ENCODE measurements at places on chromosomes 6 and 20.
A peak's percentile ranks its signal among the peaks of the same experiment; 100 is the strongest.

GRCh38 chr20:48783533-48784272 is 44.1 kb downstream of the PREX1 start:
- peak; percentile 23 for DNase-seq

DNA sequence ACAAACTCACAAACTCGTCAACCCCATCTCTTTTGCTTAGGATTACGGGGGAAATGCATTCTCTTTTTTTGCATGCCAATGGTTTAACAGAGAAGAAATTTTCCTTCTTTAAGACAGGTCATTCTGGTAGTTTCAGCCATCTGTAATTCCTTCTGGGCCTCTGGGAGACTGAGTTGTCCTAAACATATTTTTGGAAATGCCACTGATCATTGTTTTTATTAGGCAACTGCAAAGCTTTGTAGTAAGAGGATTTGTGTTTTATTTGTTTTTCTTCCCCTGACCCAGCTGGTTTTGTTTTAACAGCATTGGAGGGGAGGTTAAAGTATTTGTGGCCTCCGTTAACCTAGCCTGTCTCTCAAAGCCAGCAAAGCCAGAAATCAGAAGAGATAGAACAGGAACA is 73.1 kb upstream of the ISM1 start:
- no peak for DNase-seq

DNA sequence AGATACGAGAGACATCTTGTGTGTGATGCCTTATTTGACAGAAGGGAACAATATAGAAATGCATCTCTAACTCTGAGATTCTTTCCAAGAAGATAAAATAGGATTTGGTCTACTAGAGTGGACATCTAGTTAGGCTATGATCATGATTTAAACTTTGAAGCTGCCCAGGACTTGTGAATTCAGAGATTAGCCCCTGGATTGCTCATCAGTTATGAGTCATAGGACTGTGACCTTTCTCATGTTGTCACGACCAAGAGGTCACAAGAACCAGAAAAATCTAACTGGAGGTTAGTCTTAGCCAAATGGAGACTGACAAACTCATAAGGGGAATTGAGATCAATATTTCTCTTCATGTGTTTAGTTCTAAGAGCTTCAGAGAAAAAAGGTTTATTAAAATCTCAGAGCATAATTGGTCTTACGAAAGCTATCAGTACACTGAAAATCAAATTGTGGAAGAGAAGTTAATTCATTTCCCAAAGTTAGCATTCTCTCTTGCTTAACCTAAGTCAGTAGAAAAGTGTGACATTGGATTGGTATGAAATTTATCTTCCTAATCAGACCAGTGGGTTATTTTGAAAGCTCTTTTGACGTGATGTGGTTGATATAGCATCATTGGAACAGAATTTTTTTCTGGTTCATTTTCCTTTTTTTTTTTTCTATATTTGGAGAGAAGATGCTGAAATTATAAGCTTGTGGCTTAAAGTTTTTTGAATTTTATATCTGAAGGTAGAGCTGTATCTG is 245.7 kb downstream of the RNF144B start:
- peak; percentile 77 for DNase-seq

GRCh38 chr20:2986466-2986865 is 57.0 kb upstream of the GNRH2 start:
- peak; percentile 27 for DNase-seq

DNA sequence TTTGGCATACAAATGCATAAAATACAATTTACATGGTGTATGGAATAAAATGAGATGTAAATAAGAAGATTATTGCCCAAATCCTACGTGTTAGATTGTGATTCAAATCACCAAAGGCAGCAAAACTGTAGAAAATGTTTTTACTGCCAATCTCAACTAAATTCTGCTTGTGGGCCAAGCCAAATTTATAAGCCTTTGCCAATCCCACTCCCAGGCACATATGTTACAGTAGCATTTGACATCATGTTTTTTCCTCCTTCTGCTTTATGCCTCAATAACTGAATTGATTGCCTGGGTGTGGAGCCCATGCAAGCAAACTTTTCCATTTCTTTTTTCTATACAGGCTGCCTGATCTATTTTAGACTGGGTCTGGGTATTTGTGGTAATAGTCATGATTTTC is 36.3 kb upstream of the LRRC1 start:
- DNase-seq: no peak

- DNase-seq: no peak
Observed at GRCh38 chr20:19448632-19449031, 236.2 kb downstream of the SLC24A3 start.

- DNase-seq: peak; percentile 54
Observed at GRCh38 chr6:116363759-116364158, 7.0 kb upstream of the DSE start.

- no peak for DNase-seq
Observed at GRCh38 chr6:131763749-131764148, 44.1 kb upstream of the ENPP1 start.

DNA sequence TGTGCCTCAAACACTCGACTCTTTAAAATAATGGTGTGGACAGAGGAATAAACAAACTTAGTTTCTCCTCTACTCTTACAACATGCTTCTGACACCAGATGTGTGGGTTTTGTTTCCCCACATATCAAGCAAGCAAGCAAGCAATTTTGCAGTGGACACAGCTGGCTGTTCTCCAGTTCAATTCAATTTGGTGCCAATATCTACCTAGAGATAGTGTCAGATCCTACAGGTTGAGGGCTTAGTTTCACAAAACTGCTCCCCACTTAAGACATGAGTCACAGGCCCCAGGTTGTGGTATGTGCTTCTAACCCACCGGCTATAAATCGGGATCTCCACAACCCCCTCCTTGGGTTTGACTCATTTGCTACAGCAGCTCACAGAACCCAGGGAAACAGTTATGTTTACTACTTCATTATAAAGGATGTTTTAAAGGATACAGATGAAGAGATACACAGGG is 131.4 kb upstream of the TRAF3IP2 start:
- peak; percentile 80 for DNase-seq

DNA sequence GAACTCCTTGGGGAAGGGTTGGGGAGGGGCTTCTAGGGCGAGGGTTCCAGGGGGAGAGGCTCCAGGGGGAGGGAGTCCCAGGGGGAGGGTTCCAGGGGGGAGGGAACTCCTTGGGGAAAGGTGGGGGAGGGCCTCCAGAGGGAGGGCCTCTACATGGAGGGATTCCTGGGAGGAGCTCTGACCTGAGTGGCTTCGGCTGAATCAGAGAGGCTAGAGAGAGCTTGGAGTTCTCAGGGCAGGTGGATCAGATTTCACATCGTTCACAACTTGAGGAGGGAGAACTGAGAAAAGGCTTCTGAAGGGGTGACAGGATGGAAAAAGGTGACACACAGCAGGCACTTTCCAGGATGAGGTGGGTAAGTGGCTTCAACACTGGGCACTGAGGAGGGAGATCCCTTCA is 49.1 kb downstream of the DAAM2 start:
- no peak for DNase-seq

DNA sequence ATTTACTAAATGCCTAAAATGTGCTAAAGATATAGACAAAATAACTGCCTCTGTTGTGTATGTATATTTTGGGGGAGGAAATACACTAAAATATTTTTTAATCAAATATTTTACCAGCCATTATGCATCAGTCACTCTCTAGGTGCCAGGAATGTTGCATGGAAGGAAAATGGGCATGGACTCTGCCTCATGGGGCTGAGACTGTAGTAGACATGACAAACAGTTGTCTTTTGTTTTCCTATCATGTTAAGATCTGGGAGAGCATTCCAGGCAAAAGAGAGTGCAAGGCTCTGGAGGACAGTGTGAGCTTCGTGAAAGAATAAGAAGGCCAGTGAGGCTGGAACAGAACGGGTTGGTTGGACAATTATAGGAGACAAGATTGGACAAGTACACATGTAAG is 26.5 kb downstream of the HLA-DOB start:
- DNase-seq: peak; percentile 39

DNA sequence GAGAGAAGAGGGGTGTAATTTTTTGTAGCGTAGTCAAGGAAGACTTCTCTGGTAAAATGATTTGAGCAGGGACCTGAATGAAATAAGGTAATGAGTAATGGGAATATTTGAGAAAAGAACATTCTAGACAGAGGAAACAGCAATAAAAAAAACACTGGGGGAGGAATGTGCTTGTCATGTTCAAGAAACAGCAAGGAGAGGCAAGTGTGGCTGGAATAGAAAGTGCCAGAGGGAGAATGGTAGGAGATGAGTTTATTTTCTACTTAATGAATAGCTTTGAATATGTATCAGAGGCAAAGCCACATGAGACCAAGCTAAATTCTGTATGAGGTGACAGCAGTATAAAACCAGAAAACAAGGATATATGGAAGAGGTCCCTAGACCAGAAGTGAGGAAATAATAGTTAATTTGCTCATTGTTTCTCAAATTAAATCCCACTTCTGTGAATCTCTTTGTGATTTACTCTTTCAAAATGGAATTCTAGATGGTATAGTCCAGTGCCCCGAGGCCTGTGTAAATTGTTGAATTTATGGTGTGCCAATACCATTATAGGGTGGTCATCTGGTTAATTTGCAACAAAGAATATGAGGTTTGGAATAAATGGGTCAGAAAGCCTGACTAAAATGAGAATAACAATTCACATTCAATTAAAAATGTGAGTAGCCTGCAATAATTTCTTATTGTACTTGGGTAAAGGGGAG is 170.2 kb downstream of the CDKAL1 start:
- DNase-seq: no peak

- DNase-seq: no peak
Observed at GRCh38 chr6:161374971-161375873, 101.4 kb upstream of the AGPAT4 start.

DNA sequence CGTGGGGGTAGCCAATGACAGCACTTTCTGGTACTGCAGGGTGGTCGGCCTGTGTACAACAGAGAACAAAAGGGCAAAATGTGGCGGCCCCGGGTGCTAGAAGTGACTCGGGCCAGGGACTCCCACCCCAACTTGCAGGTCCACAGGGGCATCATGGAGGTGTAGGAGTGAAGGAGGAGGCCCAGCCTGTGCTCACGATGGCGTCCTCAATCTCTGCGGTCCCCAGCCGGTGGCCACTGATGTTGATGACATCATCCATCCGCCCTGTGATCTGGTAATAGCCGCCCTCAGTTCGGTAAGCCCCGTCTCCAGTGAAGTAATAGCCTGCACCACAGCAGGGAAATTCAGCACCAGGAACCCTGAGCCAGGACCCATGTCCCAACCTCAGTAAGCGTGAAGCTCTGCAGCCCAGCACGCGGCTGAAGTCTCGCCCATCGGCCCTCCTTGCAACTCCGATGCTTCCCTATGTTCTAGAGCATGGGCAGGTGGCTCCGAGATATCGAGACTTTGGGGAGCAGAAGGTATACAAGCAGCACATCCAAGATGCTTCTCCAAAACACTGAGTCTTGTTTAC is 20.2 kb upstream of the APMAP start:
- no peak for DNase-seq

- DNase-seq: peak; percentile 53
Observed at GRCh38 chr6:134198093-134198492, 119.8 kb downstream of the SGK1 start.

DNA sequence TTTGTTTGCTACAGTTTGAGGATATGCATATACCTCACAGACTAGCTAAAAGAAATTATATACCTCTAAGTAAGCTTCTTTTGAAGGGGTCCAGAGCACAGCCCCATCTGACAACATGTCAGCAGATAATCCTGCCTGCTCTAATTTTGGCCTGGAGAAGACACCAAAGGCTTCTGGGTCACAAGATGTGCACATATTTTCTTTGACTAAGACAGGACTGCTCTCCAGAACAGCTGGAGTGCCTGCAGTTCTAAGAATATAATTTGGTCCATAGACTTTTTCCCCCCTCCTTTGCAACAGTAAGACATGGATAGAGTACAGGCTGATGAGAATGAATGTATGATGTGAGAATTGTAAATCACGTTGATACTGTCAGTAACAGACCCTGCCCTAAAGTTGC is 107.9 kb upstream of the KCNK16 start:
- no peak for DNase-seq

- DNase-seq: peak; percentile 77
Observed at GRCh38 chr6:69835414-69836179, 30.8 kb upstream of the COL19A1 start.

GRCh38 chr6:154125421-154125820 is 86.4 kb downstream of the OPRM1 start:
- no peak for DNase-seq

- no peak for DNase-seq
Observed at GRCh38 chr6:136752554-136752953, 39.7 kb downstream of the MAP3K5 start.

DNA sequence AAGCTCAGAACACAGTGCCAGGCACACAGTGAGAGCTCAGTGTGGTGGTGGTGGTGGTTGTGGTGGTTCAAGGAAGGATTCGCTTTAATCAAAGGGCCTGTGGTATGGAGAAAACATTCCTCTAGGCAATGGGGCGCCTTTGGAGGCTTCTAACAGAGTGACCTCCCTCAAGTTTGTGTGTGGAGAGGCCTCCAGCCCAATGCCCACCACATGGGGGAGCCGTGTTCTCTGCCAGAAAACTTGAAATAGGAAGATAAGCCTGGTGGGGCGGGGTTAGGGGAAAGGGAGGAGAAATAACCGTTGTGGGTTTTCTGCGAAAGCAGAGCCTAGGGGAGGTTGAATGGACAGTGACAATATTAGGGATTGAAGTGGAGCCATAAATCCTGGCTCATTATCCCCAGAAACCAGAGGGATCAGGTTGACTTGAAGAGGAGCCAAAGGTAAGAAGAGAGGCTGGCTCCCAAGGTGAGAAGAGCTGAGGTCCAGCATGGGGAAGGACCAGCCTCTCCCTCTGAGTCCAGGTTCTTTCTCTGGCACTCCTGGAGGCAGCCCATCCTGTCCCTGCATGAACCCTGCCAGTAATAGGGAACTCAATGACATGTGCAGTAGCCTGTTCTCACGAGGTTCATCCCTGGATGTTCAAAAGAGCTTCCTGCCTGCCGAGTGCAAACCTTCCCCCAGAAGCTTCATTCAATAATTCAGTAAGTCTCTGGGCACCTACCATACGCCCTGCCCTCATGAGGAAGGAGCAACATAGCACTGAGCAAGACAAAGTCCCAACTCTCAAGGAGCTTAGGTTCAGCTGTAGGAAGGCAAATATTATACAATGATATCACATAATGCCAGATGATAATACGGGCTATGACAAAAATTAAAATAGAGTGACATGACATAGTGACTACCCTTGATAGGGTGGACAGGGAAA is 51.4 kb downstream of the TGM2 start:
- peak; percentile 69 for DNase-seq

GRCh38 chr20:33733654-33734576 is 2.1 kb downstream of the ZNF341 start:
- DNase-seq: peak; percentile 79

DNA sequence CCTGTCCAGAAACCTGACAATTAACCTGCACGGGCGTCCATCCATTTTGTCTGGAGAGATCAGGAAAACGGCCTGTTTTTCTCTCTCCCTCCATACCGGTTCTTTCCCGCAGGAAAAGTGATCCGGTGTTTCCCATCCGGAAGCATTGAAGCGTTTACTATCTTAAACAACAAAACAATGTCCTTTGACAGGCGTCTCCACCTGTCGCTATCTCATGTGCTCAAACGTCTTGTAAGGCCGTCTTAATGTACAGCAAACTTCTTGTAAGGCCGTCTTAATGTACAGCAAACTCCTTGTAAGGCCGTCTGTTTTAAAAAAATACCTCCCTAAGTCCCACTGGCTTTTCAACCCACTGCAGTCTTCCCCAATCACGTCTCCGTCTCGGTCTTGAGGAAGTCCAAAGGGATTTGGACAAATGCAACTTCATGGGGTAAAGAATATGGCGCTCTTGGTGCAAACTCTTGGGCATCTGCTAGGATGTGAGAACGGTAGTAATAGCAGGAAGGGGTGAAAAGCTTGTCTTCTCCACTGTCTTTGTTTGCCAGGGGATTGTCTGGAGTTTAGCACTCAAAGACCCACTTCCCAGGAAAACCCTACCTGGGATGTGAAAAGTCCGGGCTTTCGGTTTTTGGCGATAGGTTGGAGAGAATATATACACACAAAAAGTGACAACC is 29.9 kb upstream of the TRIM27 start:
- DNase-seq: peak; percentile 42
